Activated naive CD4-positive, alpha-beta T cell treated with anti-CD3 and anti-CD28 coated beads, Interleukin-2, amount 50 U/mL, for 72 hours (primary cell): ENCODE measurements at places on chromosomes 6 and 20. TPM values are rescaled to one million over a fixed set of nuclear protein-coding genes. Genes with fewer than 3 reads are reported as not detected.
A peak's percentile ranks its signal among the peaks of the same experiment; 100 is the strongest.

Gene PRR18
- total RNA-seq: not detected

Gene RAE1
- total RNA-seq: 47.3 TPM

Gene PTPRT
- not detected for total RNA-seq

Gene PBOV1
- total RNA-seq: not detected

Gene HEBP2
- total RNA-seq: 34.0 TPM

Gene CAP2
- not detected for total RNA-seq

Gene ROMO1
- 120 TPM for total RNA-seq

Gene KCNK15
- 0.09 TPM for total RNA-seq

DNA sequence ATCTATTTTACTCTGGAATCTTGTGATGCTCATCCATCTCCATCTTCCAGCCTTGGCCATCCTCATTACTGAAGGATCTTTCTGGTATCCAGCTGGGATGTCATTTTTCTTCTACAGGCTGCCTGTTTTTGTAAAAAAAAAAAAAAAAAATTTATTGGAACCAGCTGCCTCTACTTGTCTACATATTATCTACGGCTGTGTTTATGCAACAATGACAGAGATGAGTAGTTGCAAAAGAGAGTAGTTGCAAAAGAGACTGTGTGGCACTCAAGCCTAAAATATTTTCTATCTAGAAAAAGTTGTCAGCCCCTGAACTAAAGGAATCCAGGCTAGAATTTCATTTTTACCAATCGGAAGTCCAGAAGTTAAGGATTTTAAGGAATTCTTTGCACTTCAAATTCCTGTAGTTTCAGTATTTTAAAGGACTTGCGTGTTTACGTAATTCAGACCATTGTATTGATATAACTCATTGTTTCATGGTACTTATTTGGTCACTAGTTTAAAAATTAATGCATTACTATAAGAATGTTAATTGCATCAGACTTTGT is 38.6 kb upstream of the PLCG1 start:
- DNase-seq: no peak

- DNase-seq: no peak
These were observed 39.0 kb upstream of the NEDD9 start for GRCh38 chr6:11271228-11272020.

- DNase-seq: no peak
These were observed 34.8 kb upstream of the SIRT5 start for GRCh38 chr6:13539572-13539971.

GRCh38 chr6:53943395-53943794 is 148.6 kb downstream of the LRRC1 start:
- no peak for DNase-seq

- DNase-seq: no peak
These were observed 39.1 kb upstream of the ANKEF1 start for GRCh38 chr20:9995510-9996272.

GRCh38 chr20:44187772-44188709 is 1.1 kb upstream of the JPH2 start:
- DNase-seq: no peak

DNA sequence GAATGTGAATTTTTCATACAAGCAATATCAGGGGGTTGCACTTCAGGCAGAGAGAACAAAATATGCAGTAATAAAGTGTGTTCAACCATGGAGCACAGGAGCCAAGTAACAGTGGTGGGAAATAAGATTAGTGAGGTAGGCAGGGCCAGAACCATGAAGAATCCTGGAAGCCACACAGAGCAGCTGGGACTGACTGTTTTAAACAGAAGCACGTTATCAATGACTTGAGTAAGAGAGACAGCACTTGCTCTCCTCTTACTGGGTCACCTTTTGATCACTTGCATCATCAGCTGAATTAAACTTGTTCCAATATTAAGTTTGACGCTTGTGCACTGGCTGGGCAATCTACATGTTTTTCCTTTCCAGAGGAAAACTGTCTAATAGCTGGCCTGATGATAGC is 238.5 kb downstream of the TBX18 start:
- DNase-seq: no peak

- peak; percentile 78 for DNase-seq
These were observed 48.1 kb downstream of the NOL4L start for GRCh38 chr20:32536851-32537656.

DNA sequence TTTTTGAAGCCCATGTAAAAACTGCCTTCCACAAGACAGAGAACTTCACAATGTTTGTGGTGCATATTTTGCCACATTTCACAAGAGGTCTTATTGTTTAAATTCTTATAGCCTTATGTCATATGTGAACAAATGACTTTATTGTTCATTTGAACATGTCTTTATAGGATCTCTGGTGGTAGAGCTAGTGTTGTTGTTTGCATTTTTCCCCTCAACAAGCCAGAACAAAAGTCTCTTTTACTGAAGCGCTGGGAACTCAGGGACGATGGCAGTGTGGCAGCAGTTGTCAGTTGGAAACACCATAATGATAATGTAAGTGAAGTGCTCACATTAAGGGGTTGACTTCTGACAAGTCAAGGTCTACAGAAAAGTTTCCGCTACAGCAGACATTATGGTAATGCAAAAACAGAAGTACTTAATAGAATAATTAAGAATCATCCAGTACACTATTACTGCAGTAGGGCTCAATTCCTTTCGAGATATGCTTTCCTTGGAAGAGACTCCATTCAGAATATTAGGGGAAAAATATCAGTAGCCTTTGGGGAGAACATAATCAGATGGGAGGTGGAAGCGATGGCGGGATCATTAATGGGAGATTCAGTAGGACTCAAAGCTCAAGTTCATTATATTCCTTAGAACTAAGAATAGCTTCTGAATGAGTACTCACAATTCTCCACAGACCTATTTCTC is 180.0 kb downstream of the GJA10 start:
- no peak for DNase-seq

DNA sequence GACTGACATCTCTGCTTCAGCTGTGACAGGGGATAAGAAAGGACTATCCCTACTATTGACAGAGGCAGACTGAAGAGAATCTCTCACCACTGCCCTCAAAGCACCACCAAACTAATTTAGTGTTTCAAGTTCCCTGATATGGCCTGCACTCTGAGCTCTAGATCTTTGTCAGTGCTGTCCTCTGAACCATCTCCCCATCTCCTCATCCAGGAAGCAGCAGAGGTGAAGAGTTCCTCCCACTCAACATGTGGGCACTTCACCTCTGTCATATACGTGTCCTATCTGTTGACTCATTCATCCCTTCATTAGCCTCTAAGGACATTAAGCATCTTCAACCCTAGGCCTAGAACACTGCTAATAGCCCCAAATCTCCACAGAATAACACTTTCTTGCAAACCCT is 14.1 kb downstream of the FAM210B start:
- DNase-seq: no peak

- no peak for DNase-seq
These were observed 551 bp downstream of the TREML2 start for GRCh38 chr6:41200296-41200900.

- DNase-seq: no peak
These were observed 220.8 kb upstream of the FOXA2 start for GRCh38 chr20:22805219-22805618.

GRCh38 chr6:112522587-112522986 is 175.5 kb downstream of the RFPL4B start:
- DNase-seq: no peak

- DNase-seq: no peak
These were observed 29.9 kb upstream of the SAMD3 start for GRCh38 chr6:130252527-130253237.

DNA sequence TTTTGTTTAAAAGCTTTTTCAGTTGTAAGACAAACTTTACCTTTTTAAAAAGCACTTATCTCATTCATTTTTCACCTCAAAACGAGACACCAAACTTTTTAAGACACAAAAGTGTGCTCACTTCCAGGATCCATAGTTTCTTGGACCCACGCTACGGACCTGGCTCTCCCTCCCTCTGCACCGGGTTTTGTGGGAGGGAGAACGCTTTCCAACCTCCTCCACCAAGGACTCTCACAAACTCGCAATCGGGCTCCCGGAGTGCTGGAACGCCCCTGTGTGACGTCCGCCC is 436 bp downstream of the CAGE1 start:
- peak; percentile 82 for DNase-seq
